Renal cortex interstitium (tissue), 15 donors: ENCODE measurements at places on chromosomes 13 and 19. TPM values are rescaled to one million over a fixed set of nuclear protein-coding genes. Genes with fewer than 3 reads are reported as not detected.

Gene IRGC
- not detected for polyA plus RNA-seq

DNA sequence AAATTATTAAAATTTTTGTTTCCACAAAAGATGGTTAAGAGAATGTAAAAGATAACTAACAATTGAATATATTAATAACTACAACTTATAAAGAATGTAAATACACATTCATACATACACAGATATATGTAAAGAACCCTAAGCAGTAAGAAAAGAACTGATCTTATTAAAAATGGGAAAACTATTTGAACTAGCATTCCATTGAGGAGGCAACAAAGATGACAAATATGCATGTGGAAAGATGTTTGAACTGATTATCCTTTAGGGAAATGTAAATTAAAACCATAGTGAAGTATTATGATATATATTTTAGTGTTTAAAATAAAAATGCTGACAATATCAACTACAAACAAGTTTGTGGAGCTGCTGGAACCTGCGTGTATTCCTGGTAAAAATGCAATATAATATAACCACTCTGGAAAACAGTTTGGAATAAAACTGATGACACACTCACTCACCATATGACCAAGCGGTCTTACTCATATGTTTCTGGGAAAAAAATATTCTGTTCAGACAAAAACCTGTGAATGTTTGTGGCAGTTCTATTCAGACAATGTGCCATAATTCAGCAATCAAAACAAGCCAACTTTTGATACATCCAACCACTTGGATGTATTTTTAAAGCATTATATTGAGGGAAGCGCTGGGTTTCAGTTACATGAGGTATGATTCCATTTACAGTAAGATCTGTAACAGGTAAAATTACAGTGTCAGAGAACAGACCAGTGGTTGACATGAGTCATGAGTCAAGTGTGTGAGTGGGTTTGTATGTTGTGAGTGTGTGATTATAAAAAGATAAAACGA, 694.4 kb upstream of the SLITRK5 start:
- no peak for DNase-seq

Gene CYP2S1
- polyA plus RNA-seq: 0.82 TPM

DNA sequence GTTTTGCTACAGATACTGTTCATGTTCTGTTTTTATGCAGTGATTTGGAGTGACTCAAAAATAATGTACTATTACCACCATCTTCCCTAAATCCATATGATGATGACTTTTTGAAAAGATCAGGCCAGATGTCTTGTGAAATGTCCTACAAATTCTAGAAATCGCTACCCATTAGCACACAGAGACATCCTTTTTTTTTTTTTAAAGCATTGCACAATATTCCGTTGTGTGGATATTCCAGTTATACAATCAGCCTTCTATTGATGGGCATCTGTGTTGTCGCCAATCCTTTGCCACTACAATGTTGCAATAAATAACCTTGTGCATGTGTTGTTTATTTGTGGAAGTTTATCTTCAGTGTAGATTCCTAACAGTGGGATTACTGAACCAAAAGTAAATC, 24.5 kb downstream of the ZDHHC20 start:
- no peak for DNase-seq

DNA sequence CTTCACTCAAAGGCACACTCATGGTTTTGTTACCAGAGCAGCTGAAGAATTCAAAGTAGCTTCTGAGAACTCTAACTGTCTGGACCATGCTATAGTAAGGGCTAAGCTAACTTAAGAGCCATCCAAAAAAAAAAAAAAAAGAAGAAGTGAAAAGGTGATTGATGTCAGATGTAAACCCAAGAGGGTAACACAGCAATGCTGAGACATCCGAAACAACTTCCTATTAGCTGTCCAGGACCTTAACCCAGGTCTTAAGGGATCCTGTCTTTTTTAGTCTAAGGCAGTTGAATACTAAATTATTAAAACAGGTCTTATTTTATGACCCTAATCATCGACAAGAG, 11.2 kb upstream of the RAB20 start:
- DNase-seq: no peak

Gene AZU1
- 1.9 TPM for polyA plus RNA-seq

GRCh38 chr13:26362261-26362660, 108.3 kb downstream of the CDK8 start:
- DNase-seq: no peak

DNA sequence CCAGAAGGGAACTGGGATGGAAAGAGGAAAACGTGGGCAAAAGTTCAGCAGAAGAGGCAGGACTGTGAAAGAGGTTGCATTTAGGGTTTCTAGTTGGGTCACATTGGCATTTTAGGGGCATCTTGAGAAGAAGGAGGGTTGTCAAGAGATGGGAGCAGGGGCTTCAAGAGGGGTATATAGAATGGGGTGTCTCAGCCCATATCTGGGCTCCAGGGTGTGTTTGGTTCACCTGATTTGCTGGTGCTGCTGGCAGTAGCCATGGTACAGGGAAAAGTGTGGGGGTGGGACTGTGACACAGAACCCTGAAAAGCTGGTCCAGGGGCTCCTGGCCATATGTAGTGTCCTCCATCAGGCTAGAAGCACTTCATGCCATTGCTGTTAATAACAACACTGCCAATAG, 22.5 kb downstream of the MAST3 start:
- no peak for DNase-seq

Gene KLK5
- 1.2 TPM for polyA plus RNA-seq

- DNase-seq: no peak
Measured at GRCh38 chr19:16788479-16788878, 40.7 kb upstream of the SIN3B start.

- DNase-seq: no peak
Measured at GRCh38 chr13:66492479-66492878, 737.7 kb downstream of the PCDH9 start.

GRCh38 chr19:51386882-51387520, 773 bp downstream of the LIM2 start:
- DNase-seq: no peak

Gene DHDH
- 7.0 TPM for polyA plus RNA-seq

DNA sequence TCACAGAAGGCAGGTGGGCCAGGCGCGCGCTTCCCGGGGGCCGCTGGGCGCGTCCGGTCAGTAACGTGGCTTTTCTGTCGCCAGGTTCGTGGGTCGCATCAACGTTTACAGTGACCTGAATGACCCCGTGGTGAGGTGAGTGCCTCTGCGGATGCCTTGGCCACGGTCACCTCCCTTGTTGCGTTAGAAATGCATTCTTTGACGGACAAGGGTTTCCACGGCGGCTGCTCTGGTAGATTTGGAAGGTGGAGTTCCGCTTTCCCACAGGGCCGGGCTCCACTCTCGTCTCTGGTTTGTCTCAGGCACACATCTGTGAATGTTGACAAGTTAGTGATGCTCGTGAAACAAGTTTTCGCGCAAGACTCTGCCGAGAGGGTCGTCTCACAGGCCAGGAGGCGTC, 130.0 kb downstream of the ATP11A start:
- DNase-seq: no peak

Gene GJB2
- 4.6 TPM for polyA plus RNA-seq

DNA sequence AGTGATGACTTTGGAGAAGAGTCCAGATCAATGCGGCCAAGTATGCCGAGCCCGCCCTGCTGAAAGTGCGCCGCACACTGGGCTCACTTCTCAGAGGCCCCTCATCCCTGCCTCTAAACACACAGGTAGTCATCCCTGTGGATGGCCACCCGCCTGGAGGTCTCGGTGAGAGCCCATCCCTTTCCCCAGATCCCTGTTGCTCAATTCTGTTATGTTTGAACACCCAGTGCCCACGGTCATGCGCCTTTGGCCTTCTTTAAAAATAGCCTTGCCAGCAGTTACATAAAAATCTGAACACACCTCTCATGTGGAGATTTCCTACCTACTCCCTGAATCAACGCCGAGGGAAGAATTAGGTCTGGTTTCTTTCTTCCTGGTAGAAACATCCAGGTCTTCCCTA, 11.9 kb downstream of the ELAVL1 start:
- no peak for DNase-seq

Gene GNG8
- polyA plus RNA-seq: 6.9 TPM

Gene SHANK1
- 5.5 TPM for polyA plus RNA-seq

DNA sequence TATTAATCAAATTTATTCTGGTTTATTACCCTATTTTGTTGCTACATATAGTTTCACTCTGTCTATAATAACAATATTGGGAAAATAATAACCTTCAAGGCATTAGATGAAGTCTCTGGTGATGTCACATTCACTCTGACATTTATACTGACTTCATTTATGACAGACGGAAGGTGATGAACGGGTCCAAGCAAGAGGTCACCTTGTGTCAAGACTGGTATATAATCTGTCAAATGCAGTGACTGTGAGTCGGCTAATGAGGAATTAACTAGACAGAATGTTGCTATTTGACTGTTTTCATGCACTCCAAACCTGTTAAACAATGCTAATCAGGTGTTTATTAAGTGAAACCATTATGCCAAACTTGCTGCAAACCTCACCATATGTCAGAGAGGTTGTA, 800.5 kb upstream of the KLHL1 start:
- DNase-seq: no peak

DNA sequence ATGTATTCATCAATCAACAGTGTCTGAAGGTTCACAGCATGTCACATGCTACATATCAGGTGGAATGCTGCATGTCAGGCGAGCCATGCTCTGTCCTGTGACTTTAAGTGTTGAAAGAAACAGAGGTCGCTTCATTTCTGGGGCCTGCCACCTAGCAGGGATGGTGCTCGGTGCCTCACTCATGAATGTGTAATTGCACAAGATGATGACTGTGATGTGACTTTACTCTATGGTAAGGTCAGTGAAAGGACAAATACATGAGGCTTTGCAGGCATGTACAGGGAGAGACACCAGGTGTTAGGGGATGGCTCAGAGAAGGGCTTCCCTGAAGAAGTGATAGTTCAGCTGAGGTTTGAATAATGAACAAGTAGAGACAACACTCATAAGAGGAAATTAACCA, 66.7 kb downstream of the FRY start:
- no peak for DNase-seq

GRCh38 chr19:55336101-55336500, 3.6 kb upstream of the KMT5C start:
- no peak for DNase-seq

- no peak for DNase-seq
Measured at GRCh38 chr19:28065026-28065425, 1147.9 kb downstream of the UQCRFS1 start.

Gene ZSCAN18
- 98.4 TPM for polyA plus RNA-seq

DNA sequence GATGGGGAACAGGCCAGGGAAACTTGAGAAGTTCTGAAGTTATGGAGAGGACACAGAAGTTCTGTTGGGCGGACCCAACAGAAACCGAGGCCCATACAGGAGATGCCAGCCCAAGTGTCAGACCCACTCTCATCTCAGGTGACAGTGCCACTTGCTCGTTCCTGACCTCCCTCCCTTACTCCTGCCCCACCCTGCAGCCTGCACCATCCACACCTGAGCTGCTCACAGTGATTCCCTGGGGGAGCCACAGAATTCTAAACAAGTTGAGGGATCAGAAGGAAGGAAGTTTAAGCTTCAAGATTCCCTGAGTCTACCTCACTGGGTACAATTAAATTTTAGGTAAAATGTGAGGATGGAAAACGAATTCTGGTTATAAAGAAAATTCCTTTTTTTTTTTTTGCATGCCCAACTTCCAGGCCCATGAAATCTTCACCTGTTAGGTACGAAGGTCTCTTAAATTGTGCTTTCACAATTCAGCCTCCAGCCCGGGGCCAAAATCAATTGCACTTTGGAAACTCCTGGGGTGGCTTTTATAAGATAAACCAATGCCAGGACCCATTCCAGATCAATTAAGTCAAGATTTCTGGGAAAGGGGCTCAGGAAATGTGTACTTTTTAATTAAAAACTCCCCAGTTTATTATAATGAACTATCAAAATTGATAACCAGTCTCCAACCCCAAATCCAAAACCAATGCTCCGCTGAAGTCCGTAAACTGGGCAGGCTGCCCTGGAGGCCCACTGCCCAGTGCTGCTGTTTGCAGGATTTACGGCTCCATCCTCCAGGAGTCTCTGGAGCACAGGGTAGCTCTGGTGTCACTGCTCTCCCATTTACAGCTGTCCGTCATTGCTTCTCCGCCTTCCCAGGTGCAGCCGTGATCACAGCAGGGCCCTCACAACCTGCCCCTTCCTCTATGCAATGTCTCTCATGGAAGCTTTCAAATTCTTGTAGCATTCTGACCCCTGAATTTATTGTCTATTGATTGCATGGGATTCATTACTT, 643.5 kb downstream of the UQCRFS1 start:
- DNase-seq: no peak

DNA sequence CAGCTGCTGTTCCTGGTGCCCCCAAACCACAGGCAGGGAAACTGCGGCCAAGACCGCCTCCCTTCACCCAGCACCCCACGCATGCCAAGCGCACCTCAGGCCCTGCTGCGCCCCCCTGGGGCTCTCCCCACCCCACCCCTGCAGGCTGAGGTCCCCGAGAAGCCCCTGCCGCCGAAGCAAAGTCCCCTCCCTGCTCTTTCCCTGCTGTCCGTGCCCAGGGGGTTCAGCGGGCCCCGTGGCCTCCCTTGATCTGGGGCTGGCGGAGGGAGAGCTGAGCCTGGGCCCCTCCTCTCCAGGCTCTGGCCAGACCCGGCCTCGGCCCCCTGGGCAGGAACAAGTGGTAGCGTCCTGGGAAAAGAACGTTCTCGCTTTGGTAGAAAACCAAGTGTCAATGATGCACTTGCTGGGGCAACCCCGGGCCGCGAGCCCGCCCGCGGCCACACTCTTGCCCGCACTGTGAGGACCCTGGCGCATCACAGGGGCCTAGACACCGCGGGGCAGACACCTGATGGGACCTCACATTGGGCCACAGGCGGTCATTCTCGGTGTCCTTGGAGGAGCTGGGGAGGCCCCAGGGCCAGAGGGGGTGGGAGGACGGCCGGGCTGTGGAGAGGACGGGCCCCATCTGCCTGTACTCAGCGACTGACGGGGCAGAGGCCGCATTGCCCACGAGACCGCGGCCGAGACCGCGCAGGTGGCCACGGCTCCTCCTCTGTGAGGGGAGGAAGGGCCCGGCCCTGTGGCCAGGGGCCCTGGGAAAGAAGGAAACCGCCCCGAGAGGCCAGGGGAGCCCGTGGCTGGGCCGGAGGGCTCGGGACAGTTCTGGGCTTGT, 29.0 kb downstream of the GPX4 start:
- DNase-seq: no peak

DNA sequence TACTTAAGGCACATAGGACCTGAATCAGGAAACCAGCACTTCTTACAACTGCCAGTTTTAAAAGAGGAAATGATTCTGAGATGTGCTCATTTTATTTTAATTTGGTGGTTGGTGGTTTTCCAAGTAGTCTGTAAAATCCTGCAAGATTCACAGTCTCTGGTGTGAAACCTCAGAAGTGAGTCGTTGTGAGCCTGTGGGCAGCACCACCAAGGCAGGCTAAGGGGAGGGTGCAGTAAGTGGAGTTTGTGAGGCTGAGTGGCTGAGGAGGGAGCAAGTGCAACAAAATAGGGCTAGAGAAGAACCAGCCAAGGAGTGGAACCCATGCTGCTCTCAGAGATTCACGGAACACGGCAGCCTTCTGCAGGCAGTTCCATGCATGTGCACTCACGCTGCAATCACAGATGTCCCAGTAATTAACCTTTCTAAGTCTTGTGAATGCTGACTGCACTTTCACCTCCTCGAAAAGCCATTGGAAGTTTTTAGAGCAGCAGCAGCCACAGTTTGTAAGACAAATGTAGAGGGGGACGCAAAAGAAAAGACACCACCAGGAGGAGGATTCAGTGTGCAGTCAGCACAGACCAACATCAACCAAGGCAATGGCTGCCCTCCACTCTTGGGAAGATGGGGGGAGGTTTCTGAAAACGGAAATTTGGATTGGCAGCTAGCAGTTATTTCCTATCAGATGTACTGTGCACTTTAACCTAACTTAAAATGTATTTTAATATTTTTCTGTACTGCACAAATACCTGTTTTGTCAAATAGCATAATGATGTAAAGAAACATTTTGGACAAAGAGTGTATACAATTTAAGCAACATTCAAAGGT, 44.9 kb downstream of the ESD start:
- DNase-seq: no peak
